Transverse colon (tissue), 4 donors: ENCODE measurements at places on chromosomes 3 and 15. TPM values are rescaled to one million over a fixed set of nuclear protein-coding genes. Genes with fewer than 3 reads are reported as not detected.

- DNase-seq: no peak
Observed at GRCh38 chr15:44568338-44568737, 31.4 kb downstream of the EIF3J start.

The CHRM5 gene
- total RNA-seq: not detected

GRCh38 chr3:122936986-122937385 lies 90.6 kb downstream of the SEMA5B start:
- DNase-seq: no peak

DNA sequence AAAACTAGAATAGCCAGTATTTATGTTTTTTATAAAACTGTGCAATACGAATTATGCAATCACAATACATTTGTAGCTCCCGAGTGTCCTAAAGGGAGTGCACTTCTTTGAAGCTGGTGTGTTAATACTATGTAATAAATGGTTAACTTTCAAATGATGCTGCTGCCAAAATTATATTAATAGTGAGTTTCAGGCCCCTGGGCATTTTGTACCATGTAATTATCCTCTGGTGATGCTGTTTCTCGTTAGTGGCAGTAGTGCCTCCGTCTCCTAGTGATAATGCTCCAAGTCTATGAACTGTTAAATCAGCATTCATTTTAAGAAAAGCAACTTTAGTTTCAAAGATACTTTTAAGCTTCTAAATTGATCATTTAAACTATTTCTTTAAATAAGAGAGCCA lies 132.7 kb upstream of the BHLHE40 start:
- no peak for DNase-seq
